ENCODE measurements at places on chromosomes 13 and 19.
A peak's percentile ranks its signal among the peaks of the same experiment; 100 is the strongest.

- H3K27ac ChIP-seq = no peak overlapping the region
- peaks cover under 1% of the 10 kb centered on the region for H3K36me3 ChIP-seq
- H3K4me3 ChIP-seq = no peak overlapping the region
- H3K27me3 ChIP-seq = peaks cover 17% of the 10 kb centered on the region
- peaks cover 6% of the 10 kb centered on the region for H3K4me1 ChIP-seq
Observed at GRCh38 chr19:2731181-2731995, 8.4 kb downstream of the SLC39A3 start.

DNA sequence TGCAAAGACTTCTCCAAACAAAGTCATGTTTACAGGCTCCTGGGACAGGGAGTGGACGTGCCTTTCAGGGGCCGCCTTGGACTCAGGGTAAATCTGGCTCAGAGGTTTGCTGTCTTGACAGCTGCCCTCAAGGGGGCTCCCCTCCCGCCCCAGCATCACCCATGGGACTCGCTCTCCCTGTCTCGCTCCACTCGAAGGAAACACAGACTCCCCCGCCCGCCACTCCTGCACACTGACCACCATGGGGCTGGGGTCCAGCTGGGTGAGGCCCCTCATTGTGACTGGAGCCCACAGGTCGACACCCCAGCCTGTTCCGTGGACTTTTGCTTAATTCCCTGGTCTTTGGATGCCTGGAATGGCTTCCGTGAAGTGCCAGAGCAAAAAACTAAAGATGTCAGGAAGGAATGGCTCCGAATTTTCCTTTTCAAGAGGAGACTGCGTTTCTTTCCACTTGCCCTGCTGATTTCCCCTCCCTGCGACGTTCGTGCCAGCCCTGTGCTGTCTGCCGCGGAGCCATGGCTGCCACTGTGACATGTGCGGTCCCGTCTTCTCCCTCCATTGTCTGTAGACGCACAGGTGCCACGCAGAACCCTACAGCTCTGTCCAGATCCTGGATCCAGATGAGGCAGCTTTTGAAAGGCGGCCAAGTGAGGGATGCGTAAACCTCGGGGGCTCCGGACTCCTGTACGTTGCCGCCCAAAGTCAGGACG lies 48.6 kb downstream of the MCF2L start:
- no peak overlapping the region for H3K27ac ChIP-seq
- H3K36me3 ChIP-seq = peaks cover 7% of the 10 kb centered on the region
- no peak for DNase-seq

- no peak overlapping the region for H3K4me3 ChIP-seq
- no peak for DNase-seq
- H3K36me3 ChIP-seq = no peaks in the 10 kb centered on the region
- H3K27me3 ChIP-seq = no peaks in the 10 kb centered on the region
- H3K4me1 ChIP-seq = peaks cover 12% of the 10 kb centered on the region
Observed at GRCh38 chr19:35045667-35046300, 4.3 kb downstream of the HPN start.

GRCh38 chr13:39269411-39269810 lies 231.2 kb downstream of the NHLRC3 start:
- no peaks in the 10 kb centered on the region for H3K27me3 ChIP-seq
- H3K4me1 ChIP-seq = no peaks in the 10 kb centered on the region
- no peak overlapping the region for H3K27ac ChIP-seq
- H3K4me3 ChIP-seq = no peak overlapping the region

GRCh38 chr13:108272333-108272732 lies 2.8 kb downstream of the TNFSF13B start:
- no peaks in the 10 kb centered on the region for H3K27me3 ChIP-seq
- H3K4me3 ChIP-seq = no peak overlapping the region
- no peak for DNase-seq
- peaks cover under 1% of the 10 kb centered on the region for H3K36me3 ChIP-seq
- peaks cover 8% of the 10 kb centered on the region for H3K4me1 ChIP-seq
- H3K27ac ChIP-seq = no peak overlapping the region

- H3K4me3 ChIP-seq = no peak overlapping the region
- peaks cover 5% of the 10 kb centered on the region for H3K4me1 ChIP-seq
- no peak for DNase-seq
- no peaks in the 10 kb centered on the region for H3K36me3 ChIP-seq
Observed at GRCh38 chr13:21948769-21949474, 278.0 kb downstream of the FGF9 start.

DNA sequence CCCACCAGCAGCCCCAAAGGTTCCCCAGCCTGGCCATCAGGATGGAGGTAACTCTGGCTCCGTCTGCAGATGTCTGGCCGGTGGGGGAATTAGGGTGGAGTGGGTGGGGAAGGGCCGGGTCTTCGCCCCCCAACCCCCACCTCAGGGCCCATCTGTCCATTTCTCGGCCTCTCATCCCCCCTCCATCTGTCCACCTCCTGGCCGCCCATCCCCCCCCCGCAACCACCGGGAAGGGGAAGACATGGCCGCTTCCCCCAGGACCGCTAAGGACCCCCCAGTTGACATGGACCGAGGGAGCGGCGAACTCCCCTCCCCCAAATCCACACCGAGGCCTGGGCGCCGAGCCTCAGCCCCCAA lies 793 bp downstream of the LRFN1 start:
- H3K36me3 ChIP-seq = peaks cover 4% of the 10 kb centered on the region
- H3K4me3 ChIP-seq = peak overlapping the region; percentile 84
- H3K27me3 ChIP-seq = peaks cover 15% of the 10 kb centered on the region
- no peak overlapping the region for H3K27ac ChIP-seq
- DNase-seq = no peak
- peaks cover 9% of the 10 kb centered on the region for H3K4me1 ChIP-seq

- DNase-seq = no peak
- H3K36me3 ChIP-seq = no peaks in the 10 kb centered on the region
- no peak overlapping the region for H3K27ac ChIP-seq
- no peaks in the 10 kb centered on the region for H3K4me1 ChIP-seq
- H3K4me3 ChIP-seq = no peak overlapping the region
- no peaks in the 10 kb centered on the region for H3K27me3 ChIP-seq
Observed at GRCh38 chr13:64866331-64866730, 2363.8 kb downstream of the PCDH9 start.

GRCh38 chr13:47178090-47178950 lies 281.5 kb upstream of the HTR2A start:
- no peaks in the 10 kb centered on the region for H3K36me3 ChIP-seq
- H3K4me3 ChIP-seq = no peak overlapping the region
- peaks cover 6% of the 10 kb centered on the region for H3K4me1 ChIP-seq
- DNase-seq = no peak

- H3K4me3 ChIP-seq = no peak overlapping the region
- no peak for DNase-seq
- H3K4me1 ChIP-seq = no peaks in the 10 kb centered on the region
- no peaks in the 10 kb centered on the region for H3K36me3 ChIP-seq
- no peak overlapping the region for H3K27ac ChIP-seq
- H3K27me3 ChIP-seq = peaks cover 23% of the 10 kb centered on the region
Observed at GRCh38 chr13:112153846-112154245, 86.9 kb downstream of the SOX1 start.

DNA sequence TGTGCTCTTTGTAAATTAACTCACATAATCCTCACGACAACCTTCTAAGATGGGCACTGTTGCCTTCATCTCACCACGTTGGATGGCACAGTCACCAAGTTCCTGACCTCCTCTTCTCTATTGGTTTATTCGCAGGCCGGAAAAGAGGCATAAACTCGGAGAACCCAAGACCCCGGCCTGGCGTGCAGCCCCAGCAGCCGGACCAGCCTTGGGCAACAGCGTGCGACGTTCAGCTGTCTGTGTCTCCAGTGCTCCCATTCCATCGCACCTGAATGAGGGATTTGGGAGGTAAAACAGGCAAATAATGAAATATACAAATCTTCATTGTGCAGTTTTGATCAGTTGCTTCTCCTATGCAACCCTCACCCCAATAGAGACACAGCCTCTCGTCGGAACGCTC lies 34.5 kb upstream of the GAS6 start:
- H3K36me3 ChIP-seq = no peaks in the 10 kb centered on the region
- peak; percentile 24 for DNase-seq
- H3K4me3 ChIP-seq = no peak overlapping the region
- H3K4me1 ChIP-seq = no peaks in the 10 kb centered on the region
- peaks cover 4% of the 10 kb centered on the region for H3K27me3 ChIP-seq

- peak overlapping the region; percentile 49 for H3K27ac ChIP-seq
- H3K27me3 ChIP-seq = peaks cover 5% of the 10 kb centered on the region
- peaks cover 13% of the 10 kb centered on the region for H3K4me1 ChIP-seq
- no peaks in the 10 kb centered on the region for H3K36me3 ChIP-seq
- H3K4me3 ChIP-seq = peak overlapping the region; percentile 84
- peak; percentile 83 for DNase-seq
Observed at GRCh38 chr19:9914315-9915207, 21.8 kb downstream of the OLFM2 start.

DNA sequence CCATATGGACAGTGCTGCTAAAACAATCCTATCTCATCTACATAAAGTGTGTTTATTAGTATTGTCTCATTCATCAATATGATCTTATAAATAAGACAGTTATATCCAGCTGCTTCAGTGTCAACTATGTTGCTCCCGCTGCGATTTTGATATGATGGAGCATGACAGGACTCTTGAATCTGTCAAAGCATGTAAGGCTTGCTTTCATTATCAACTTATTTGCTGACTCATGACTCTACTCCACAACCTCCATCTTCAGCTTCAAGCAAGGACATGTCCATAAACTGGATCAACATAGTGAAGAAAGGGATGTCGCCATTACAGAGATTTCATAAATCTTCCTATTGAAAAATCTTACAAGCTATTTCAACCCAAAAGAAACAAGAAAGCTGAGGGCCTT lies 2812.6 kb downstream of the PCDH9 start:
- no peaks in the 10 kb centered on the region for H3K27me3 ChIP-seq
- no peak overlapping the region for H3K27ac ChIP-seq
- H3K36me3 ChIP-seq = no peaks in the 10 kb centered on the region
- no peak for DNase-seq
- H3K4me3 ChIP-seq = no peak overlapping the region

DNA sequence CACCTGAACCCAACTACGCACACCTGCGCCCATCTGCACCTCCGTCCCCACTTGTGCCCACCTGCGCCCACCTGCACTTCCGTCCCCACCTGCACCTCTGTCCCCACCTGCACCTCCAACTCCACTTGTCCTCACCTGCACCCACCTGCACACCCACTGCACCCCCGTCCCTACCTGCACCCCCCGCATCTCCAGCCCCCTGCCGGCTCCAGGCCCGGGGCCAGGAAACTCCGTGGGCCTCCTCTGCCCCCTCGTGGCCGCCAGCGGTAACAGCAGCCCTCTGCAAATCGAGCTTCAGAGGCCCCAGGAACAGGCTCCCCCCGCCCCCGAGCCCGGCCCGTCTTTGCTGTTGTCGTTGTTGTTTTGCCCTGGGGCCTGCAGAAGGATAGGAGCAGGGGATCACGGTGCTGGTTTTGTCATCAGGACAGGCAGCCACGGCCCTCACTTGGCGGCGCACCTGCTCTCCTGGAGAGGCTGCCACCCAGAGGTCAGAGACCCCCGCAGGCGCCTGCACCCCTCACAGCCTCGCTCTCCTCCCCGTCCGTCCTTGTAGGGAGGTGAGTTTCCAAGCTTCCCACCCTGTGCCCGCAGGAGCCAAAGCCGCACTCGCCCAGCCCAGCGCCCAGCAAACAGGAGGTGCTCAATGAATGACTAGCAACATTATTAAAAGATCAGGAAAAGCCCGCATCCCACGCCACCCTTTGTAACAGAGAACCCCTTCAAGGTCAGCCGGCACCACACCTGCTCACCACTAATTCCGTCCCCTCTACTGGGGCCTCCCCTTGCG lies 65.4 kb downstream of the GNG7 start:
- peak; percentile 80 for DNase-seq
- peak overlapping the region; percentile 31 for H3K4me3 ChIP-seq
- no peak overlapping the region for H3K27ac ChIP-seq
- H3K4me1 ChIP-seq = no peaks in the 10 kb centered on the region

DNA sequence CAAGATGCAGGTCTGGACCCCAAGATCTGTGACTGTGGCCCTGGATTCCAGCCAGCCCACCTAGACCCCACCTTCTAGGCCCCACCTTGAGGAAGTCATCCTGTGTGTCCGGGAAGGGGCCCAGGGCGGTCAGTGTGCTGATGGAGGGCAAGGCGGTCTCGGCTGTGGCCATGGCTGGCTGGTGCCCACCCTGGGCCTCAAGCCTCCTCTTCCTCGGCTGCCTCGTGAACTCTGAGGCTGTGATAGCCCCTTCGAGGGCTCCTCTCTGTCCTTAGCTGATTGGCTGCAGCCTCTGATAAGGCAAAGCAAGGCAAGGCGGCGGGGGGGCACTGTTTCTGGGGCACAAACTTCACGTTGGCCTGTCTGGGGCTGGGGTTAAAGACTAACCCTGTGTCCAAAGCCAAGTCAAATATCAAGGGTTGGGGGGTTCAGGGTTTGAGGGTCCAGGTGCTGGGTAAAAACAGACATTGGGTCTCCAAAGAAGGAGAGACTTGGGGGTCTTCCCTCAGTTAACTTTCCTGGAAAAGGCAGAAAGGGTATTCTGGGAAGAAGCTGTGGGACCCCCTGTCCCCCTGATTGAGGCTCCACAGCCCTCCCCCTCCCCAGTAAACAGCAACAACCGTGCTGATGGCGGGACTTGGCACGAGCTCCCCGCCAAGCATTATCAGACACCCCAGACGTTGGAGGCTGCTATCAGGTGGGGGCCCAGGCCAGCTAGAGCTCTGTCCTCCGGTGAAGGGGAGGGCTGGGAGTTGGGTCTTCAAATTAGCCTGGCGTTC lies at the start of gene KLF1:
Gene KLF1 (minus strand): TSS at position 233 of the 779 bp plus-strand sequence. CDS start 61 bp downstream, at position 172.
- peak within 1 kb of the TSS; percentile 58 for H3K27ac ChIP-seq
- no peaks in the 10 kb centered on the region for H3K36me3 ChIP-seq
- peaks cover 9% of the 10 kb centered on the region for H3K4me1 ChIP-seq
- peak within 1 kb of the TSS; percentile 77 for H3K4me3 ChIP-seq

DNA sequence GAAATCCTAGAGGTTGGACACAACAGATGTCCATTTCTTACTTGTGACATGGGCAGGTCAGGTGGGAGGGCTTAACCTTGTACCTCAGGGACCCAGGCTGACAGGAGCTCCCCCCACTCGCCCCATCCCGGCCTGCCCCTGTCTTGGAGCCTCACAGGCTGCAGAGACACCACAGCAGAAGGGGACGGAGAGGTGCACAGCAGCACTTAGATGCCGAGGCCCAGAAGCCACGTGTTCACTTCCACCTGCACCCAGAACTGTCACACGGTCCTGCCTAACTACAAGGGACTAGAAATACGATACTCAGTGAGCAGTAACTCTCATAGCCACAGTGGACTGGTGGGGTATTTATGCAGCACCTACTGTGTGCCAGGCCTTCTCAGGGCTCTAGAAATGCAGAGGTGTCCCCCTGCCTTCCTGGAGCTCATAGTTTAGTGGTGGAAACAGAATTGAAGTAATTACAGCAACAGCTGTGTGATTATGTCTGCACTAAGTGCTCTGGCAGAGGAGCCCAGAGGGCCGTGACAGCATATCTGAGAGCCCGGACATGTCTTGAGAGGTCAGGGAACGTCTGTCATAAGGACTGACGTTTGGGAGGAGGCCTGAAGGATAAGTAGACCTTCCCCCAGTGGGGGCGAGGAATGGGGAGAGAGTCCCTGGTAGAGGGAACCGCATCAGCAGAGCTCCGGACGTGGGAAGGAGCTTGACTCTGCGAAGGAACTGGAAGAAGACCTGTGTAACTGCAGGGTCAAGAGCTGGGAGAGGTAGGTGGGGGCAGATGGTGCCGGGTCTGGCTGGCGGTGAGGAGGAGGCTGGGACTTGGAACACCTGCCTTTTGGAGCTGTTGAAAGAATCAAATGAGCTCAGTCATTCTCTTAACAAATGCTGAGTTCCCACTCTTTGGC lies 130.0 kb downstream of the SIPA1L3 start:
- DNase-seq = no peak
- H3K27me3 ChIP-seq = no peaks in the 10 kb centered on the region
- peak overlapping the region; percentile 32 for H3K4me3 ChIP-seq
- peak overlapping the region; percentile 83 for H3K27ac ChIP-seq

All from type B pancreatic cell (in vitro differentiated cells).